T47D (cell line): ENCODE measurements at places on chromosomes 2 and 18.

DNA sequence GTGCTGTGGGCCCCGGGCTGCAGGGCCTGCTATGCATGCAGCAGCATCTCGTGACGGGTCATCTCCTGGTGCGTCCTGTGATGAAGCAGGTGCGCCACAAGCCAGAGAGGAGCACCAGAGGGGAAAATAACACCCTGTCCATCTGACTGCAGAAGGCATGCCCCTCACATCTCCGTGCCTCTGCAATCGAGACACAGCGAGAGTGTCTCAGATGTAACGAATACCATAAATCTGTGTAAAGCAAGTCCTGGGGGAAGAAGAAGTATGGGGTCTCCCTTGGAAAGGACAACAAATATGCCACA is 137.5 kb downstream of the PTGR3 start:
- no peak for DNase-seq

DNA sequence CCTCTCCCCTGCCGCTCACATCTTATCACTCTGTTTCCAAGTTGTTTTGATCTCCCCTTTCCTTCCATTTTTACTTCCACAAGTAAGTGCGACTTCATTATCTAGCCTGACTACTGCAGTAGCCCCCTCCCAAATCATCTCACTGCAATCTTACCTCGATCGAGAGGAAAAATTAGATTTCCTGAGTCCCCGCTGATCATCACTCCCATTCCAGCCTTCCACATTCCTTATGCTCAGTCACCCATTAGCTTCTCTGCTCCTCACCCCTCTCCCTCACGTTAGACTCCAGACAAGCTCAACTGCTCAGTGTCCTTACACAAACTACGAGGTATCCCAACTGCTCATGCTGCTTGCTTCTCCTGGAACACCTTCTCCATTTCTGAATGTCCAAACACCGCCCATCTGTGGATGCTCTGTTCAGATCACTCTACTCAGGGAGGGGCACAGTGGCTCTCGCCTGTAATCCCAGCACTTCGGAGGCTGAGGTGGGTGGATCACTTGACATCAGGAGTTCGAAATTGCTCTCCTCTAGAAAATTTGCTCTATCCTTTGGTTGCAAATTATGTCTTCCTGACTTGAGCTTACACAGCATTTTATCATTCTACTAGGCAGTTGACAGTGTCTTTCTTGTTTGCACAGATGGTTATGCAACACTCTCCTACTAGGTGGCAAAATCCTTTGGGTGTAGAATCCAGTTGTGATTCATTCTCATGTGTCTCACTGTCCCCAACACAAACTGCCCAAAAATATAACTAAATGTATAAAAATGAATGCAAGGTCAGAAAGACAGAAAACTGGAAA is 96.5 kb downstream of the INO80D start:
- no peak for DNase-seq

DNA sequence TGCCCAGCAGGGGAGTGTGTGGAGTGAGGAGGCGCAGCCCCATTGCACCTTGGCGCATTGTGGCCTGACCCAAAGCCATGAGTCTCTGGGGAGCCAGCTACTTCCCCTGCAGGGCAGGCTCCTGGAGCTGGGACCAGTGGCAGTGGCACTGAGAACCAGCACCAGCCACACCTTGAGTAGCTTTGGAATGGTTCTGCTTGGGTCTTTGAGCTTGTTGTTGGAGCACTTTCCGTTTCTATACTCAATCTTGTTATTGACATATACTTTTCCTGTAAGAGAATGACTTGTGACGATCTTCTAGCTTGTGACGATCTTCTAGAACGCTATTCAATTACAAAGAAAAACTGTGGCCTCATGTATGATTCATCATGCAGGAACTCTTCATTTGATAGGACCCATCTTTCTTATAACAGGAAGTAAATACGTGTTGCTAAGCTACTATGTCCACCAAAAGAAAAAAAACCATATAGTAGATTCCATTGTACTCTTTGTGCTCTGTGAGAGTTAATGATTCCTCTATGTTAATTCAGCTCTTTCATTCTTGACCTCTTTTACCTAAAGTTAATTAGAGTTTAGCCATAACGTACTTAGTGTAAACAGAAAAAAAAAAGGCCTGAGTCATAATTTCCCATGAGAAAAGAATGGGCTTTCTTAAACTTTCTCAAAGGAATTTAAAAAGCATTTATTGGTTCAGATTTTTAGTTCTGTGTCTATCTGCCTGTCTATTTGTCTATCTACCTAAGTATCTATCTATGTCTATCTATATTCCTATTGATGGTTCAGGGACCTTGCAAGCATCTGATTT is 113.1 kb downstream of the GATA6 start:
- no peak for DNase-seq

GRCh38 chr2:1639086-1639858 is 105.0 kb downstream of the PXDN start:
- DNase-seq, result no peak

DNA sequence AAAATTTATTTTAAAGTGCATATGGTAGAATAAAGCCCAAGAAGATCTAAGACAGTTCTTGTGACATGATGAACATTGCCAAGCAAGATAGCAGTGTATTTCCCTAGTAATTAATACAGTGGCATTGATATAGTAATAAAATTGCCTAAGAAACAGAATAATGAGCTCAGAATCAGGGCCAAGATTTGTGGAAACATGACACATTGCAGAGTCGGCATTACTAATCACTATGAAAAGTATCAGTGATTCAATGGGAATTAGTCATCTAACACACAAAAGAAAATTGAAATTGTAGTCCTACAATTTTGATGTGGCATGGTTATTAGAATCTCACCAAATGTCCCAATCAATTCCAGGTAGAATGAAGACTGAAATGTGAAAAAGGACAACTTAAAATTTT is 243.0 kb upstream of the CYRIA start:
- no peak for DNase-seq

- DNase-seq, result no peak
Measured at GRCh38 chr2:28601616-28602015, 105.8 kb downstream of the PLB1 start.

DNA sequence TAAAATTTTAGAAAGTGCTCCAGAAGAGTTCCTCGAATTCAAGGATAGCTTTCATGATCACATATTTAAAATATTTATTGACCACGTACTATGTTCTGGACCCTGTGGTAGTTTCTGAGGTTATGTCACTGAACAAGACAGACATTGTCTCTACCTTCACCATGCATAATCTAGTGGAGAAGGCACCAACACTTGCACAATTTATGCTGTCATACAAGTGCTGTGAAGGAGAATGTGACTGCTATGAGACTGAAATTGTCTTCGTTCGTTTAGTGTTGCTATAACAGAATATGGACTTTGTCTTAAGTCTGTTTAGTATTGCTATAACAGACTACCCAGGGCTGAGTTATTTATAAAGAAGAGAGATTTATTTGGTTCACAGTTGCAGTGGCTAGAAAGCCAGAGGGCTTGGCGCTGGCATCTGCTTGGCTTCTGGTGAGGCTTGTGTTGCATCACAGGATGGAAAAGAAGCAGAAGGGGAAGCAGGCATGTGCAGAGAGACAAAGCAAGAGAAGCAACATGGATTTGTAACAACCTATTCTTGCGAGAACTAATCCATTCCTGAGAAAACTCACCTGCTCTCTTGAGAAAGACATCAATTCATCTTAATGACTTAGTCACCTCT is 50.0 kb upstream of the RFX8 start:
- no peak for DNase-seq

- DNase-seq, result no peak
Measured at GRCh38 chr18:74376523-74376922, 60.9 kb downstream of the C18orf63 start.

GRCh38 chr18:8910843-8911242 is 191.7 kb upstream of the NDUFV2 start:
- no peak for DNase-seq

DNA sequence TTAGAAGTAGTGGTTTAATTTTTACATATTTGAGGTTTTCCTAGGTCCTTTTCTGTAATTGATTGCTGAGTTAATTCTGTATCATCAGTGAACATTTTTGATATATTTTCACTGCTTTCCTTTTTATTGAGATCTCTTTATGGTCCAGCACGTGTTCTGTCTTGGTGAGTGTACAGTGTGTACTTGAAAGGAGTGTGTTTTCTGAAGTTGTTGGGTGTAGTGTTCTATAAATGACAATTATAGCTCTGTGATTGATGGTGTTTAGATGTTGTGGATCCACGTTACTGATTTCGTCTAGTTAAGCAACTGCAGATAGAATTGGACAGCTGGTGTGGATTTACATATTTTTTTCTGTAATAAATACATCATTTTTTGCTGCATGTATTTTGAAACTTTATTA is 32.7 kb downstream of the AGFG1 start:
- DNase-seq, result no peak
